Memory B cell (primary cell): ENCODE measurements at places on chromosomes 3 and 15.
A peak's percentile ranks its signal among the peaks of the same experiment; 100 is the strongest.

- no peaks in the 10 kb centered on the region for H3K4me1 ChIP-seq
- no peak overlapping the region for H3K4me3 ChIP-seq
- no peaks in the 10 kb centered on the region for H3K36me3 ChIP-seq
- peak; percentile 69 for DNase-seq
- H3K27ac ChIP-seq: no peak overlapping the region
Observed at GRCh38 chr15:89740137-89740536, 10.9 kb downstream of the MESP1 start.

- H3K4me3 ChIP-seq: no peak overlapping the region
- no peaks in the 10 kb centered on the region for H3K36me3 ChIP-seq
- no peaks in the 10 kb centered on the region for H3K4me1 ChIP-seq
- H3K27me3 ChIP-seq: peaks cover 4% of the 10 kb centered on the region
Observed at GRCh38 chr15:48084759-48085590, 35.8 kb upstream of the SLC24A5 start.

- DNase-seq: no peak
- H3K27me3 ChIP-seq: peaks cover 9% of the 10 kb centered on the region
- H3K4me1 ChIP-seq: no peaks in the 10 kb centered on the region
- H3K36me3 ChIP-seq: no peaks in the 10 kb centered on the region
- no peak overlapping the region for H3K27ac ChIP-seq
Observed at GRCh38 chr3:135650309-135650708, 315.2 kb upstream of the PPP2R3A start.

GRCh38 chr15:94177112-94177511 lies 54.2 kb upstream of the MCTP2 start:
- H3K4me1 ChIP-seq: peaks cover 16% of the 10 kb centered on the region
- no peak for DNase-seq
- H3K27ac ChIP-seq: no peak overlapping the region
- peaks cover 2% of the 10 kb centered on the region for H3K36me3 ChIP-seq
- peaks cover 15% of the 10 kb centered on the region for H3K27me3 ChIP-seq

- H3K4me3 ChIP-seq: no peak overlapping the region
- no peaks in the 10 kb centered on the region for H3K4me1 ChIP-seq
- H3K36me3 ChIP-seq: peaks cover 3% of the 10 kb centered on the region
Observed at GRCh38 chr3:122151480-122151879, 32.0 kb upstream of the CASR start.

DNA sequence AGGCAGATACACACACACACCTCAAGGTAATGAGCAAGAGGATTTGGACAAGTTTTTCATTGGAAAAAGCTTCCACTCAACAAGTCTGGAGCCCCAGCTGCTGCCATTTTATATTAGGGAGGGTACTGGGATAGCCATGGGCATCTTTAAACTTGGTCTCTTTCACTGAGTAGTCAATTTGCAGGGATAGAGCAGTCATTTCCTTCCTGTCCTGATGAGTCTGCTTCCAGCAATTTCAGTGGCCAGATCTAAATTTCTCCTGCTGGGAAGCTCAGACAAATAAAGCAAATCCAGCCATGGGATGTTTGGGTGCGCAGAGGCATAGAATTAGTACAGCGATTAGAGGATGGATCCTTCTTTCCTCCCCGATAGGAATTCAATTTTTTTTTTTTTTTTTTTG lies 874 bp upstream of the ERC2 start:
- H3K27me3 ChIP-seq: peaks cover 12% of the 10 kb centered on the region
- no peak for DNase-seq
- H3K4me1 ChIP-seq: no peaks in the 10 kb centered on the region

GRCh38 chr3:150261418-150261817 lies 146.7 kb upstream of the TSC22D2 start:
- no peaks in the 10 kb centered on the region for H3K36me3 ChIP-seq
- H3K27me3 ChIP-seq: peaks cover 11% of the 10 kb centered on the region
- no peak for DNase-seq
- no peak overlapping the region for H3K27ac ChIP-seq
- H3K4me3 ChIP-seq: no peak overlapping the region
- peaks cover 4% of the 10 kb centered on the region for H3K4me1 ChIP-seq

GRCh38 chr3:182484682-182485081 lies 308.6 kb upstream of the ATP11B start:
- no peak overlapping the region for H3K4me3 ChIP-seq
- no peaks in the 10 kb centered on the region for H3K4me1 ChIP-seq
- DNase-seq: no peak
- no peaks in the 10 kb centered on the region for H3K36me3 ChIP-seq
- no peak overlapping the region for H3K27ac ChIP-seq
- H3K27me3 ChIP-seq: no peaks in the 10 kb centered on the region

DNA sequence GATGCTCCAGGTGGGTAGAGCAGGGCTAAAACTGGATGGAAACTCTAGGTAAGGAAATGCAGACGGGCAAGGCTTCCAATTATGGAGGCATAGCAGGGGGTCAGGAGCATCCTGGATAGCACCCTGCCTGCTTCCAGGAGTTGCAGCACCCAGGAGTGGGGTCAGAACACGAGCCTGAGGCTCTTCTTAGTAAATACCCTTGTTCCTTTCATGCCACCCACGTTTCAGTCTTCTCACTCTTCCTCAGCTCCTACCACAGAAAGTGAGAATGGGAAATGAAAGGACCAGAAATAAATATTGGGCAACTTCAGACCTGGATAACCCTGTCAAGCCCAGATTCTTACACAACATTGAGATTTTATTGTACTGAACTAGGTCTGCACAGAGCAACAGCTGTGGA lies 16.4 kb downstream of the CCR1 start:
- no peak for DNase-seq
- H3K27ac ChIP-seq: peak overlapping the region; percentile 41
- H3K4me3 ChIP-seq: no peak overlapping the region
- H3K4me1 ChIP-seq: peaks cover 17% of the 10 kb centered on the region
- H3K27me3 ChIP-seq: no peaks in the 10 kb centered on the region
- peaks cover 10% of the 10 kb centered on the region for H3K36me3 ChIP-seq

- no peak for DNase-seq
- peaks cover 2% of the 10 kb centered on the region for H3K36me3 ChIP-seq
- H3K27ac ChIP-seq: no peak overlapping the region
- H3K4me3 ChIP-seq: no peak overlapping the region
Observed at GRCh38 chr15:39511000-39511915, 69.6 kb upstream of the THBS1 start.

DNA sequence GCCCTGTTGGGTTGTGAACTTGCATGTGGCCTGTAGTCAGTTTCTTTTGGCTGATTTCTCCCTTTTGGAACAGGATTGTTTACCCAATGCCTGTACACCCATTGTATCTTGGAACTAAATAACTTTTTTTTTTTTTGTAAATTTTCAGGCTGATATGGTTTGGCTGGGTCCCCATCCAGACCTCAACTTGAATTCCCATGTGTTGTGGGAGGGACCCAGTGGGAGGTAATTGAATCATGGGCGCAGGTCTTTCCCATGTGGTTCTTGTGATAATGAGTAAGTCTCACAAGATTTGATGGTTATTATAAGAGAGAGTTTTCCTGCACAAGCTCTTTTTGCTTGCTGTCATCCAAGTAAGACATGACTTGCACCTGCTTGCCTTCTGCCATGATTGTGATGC lies 253.8 kb upstream of the GBE1 start:
- no peaks in the 10 kb centered on the region for H3K36me3 ChIP-seq
- no peak for DNase-seq
- no peaks in the 10 kb centered on the region for H3K4me1 ChIP-seq
- H3K27ac ChIP-seq: no peak overlapping the region
- no peak overlapping the region for H3K4me3 ChIP-seq

DNA sequence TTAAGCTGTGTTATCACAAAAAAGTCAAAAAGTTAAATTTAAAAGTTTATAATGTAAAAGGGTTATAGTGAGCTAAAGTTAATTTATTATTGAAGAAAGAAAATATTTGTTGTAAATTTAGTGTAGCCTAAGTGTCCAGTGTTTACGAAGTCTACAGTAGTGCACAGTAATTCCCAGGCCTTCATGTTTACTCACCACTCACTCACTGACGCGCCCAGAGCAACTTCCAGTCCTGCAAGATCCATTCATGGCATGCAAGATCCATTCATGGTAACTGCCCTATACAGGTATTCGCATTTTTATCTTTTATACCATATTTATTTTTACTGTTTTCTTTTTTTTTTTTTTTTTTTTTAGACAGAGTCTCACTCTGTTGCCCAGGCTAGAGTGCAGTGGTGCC lies 69.5 kb downstream of the TPRA1 start:
- no peak overlapping the region for H3K4me3 ChIP-seq
- DNase-seq: no peak
- no peaks in the 10 kb centered on the region for H3K4me1 ChIP-seq
- H3K36me3 ChIP-seq: peaks cover 2% of the 10 kb centered on the region
- H3K27ac ChIP-seq: no peak overlapping the region
- H3K27me3 ChIP-seq: peaks cover 11% of the 10 kb centered on the region

GRCh38 chr3:160982491-160982890 lies 122.7 kb downstream of the B3GALNT1 start:
- DNase-seq: no peak
- no peak overlapping the region for H3K4me3 ChIP-seq
- H3K27ac ChIP-seq: peak overlapping the region; percentile 45
- no peaks in the 10 kb centered on the region for H3K27me3 ChIP-seq
- H3K36me3 ChIP-seq: peaks cover 4% of the 10 kb centered on the region

DNA sequence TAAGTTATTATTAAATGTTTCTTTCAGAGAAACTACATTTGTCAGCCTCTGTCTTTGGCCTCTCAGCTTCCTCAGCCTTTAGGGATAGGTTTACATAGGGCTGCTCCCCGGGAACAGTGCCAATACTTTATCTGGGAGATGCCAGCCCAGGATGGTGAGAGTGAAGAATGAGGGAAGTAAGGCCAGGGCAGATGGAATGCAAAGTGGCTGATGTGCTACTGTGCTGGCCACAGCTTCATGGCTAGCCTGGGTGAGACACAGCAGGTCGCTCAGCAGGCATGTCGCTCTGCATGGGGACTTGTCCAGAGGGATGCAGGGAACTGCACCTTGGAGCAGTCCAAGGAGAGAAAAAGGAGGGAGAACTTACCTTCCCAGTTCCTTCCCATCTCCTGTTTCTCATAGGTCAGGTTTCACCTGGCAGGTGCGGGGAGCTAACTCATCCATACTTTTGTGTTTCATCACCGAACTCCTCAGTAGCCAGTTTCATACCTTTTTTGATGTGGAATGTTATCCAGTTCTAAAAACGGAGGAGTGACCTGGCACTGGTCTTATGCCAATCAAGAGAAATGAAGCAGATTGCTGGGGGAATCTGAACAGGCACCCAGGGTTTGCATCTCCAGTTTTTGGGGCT lies 30.9 kb upstream of the C15orf39 start:
- peaks cover 3% of the 10 kb centered on the region for H3K27me3 ChIP-seq
- H3K27ac ChIP-seq: no peak overlapping the region
- no peak for DNase-seq
- no peaks in the 10 kb centered on the region for H3K36me3 ChIP-seq
- no peak overlapping the region for H3K4me3 ChIP-seq

- peaks cover 21% of the 10 kb centered on the region for H3K4me1 ChIP-seq
- DNase-seq: no peak
- peaks cover 2% of the 10 kb centered on the region for H3K27me3 ChIP-seq
- no peak overlapping the region for H3K27ac ChIP-seq
- no peak overlapping the region for H3K4me3 ChIP-seq
- H3K36me3 ChIP-seq: peaks cover 4% of the 10 kb centered on the region
Observed at GRCh38 chr3:3180456-3180855, 965 bp upstream of the CRBN start.

DNA sequence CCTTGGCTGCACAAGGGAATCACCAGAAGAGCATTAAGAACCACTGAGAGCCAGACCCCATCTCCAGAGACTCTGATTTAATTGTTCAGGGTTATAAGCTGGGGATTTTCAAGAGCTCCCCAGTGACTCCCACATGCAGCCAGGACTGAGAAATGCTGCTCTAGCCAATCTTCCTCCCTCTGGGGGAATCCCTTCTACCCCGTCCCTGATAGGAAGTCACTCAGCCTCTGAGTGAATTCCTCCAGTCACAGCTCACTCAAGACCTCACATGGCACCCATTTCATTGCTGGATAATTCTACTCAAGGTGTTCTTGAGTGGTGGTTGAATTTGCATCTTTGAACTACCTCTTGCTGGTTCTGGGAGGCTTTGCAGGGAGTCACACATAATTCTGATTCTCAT lies 10.7 kb downstream of the CCR3 start:
- no peak overlapping the region for H3K27ac ChIP-seq
- H3K4me1 ChIP-seq: peaks cover 4% of the 10 kb centered on the region
- no peaks in the 10 kb centered on the region for H3K36me3 ChIP-seq
- H3K4me3 ChIP-seq: no peak overlapping the region
- no peak for DNase-seq
- H3K27me3 ChIP-seq: peaks cover 6% of the 10 kb centered on the region

GRCh38 chr3:190774633-190775032 lies 87.9 kb downstream of the GMNC start:
- no peaks in the 10 kb centered on the region for H3K4me1 ChIP-seq
- peaks cover 2% of the 10 kb centered on the region for H3K36me3 ChIP-seq
- no peak for DNase-seq
- H3K4me3 ChIP-seq: no peak overlapping the region
- H3K27ac ChIP-seq: no peak overlapping the region
- H3K27me3 ChIP-seq: no peaks in the 10 kb centered on the region

DNA sequence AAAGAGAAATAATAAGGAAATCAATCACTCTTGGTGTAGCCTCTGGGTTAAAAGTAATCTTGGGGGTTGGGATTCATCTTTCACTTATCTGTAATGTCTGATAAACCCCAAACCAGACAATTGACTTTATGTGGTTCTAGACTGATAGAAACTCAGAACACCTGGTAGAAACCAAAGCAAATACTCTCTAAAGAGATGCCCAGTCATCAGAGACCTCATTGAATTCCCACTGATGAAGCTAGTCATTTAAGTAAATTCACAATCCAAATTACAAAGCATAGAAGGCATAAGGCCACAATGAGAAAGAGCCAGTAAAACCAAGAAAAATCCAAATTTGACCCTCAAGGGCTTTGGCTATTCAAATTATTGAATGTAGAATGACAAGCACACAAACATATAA lies 250.6 kb downstream of the MBNL1 start:
- no peaks in the 10 kb centered on the region for H3K27me3 ChIP-seq
- H3K4me1 ChIP-seq: peaks cover 15% of the 10 kb centered on the region
- H3K36me3 ChIP-seq: no peaks in the 10 kb centered on the region
- no peak overlapping the region for H3K4me3 ChIP-seq
- H3K27ac ChIP-seq: no peak overlapping the region

GRCh38 chr3:37712421-37712820 lies 149.3 kb upstream of the CTDSPL start:
- no peaks in the 10 kb centered on the region for H3K36me3 ChIP-seq
- H3K4me3 ChIP-seq: no peak overlapping the region
- H3K27ac ChIP-seq: no peak overlapping the region
- H3K4me1 ChIP-seq: no peaks in the 10 kb centered on the region

GRCh38 chr15:71278989-71279756 lies 163.9 kb downstream of the THSD4 start:
- no peaks in the 10 kb centered on the region for H3K36me3 ChIP-seq
- H3K27ac ChIP-seq: no peak overlapping the region
- H3K4me1 ChIP-seq: no peaks in the 10 kb centered on the region
- no peak for DNase-seq

DNA sequence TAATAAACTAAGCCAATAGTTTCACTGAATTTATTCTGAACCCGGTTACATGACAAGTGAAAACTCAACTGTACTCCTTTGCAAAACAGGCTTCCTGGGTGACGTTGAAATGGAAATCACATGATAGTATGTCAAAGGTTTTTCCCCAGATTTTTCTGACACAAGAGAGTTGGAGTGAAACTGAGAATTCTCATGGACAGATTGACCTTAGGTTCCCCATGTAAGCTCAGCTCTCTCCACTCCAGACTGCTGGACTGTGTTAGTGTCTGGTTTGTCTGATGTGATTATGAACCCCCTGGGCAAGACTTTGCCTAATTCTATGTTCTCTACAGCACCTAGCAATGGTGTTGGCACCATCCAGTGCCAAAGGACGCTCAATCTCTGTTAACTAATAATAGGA lies 219.7 kb upstream of the COL8A1 start:
- H3K36me3 ChIP-seq: no peaks in the 10 kb centered on the region
- DNase-seq: no peak
- H3K4me1 ChIP-seq: no peaks in the 10 kb centered on the region
